ENCODE measurements at places on chromosomes 12 and 14.

DNA sequence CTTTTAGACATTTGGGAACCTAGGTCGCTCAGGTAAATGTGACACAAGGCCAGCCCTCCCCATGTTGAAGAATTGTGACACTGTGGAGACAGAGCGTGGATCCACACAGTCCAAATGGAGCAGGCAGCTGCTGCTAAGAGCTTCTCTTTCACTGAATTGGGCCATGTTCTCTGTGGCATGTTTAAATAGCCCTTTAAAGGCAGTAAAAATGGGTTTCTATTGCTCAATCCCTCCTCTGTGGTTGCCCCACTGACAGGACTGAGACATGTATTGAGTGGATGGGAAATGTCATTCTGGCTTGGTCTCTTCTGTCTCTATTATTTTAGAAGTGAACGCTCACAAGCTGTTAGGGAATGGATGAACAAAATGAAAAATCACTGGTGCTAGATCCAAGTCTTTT, 84.0 kb upstream of the PRICKLE1 start:
- DNase-seq: no peak

- DNase-seq: no peak
Observed at GRCh38 chr14:79971330-79971729, 240.0 kb downstream of the DIO2 start.

GRCh38 chr14:23941230-23941629, 12.3 kb upstream of the DHRS4 start:
- no peak for DNase-seq

GRCh38 chr12:113052326-113052725, 4.2 kb upstream of the DTX1 start:
- no peak for DNase-seq

GRCh38 chr12:58959639-58960300, 39.5 kb upstream of the LRIG3 start:
- no peak for DNase-seq

GRCh38 chr12:70355972-70356371, 10.1 kb upstream of the KCNMB4 start:
- no peak for DNase-seq

DNA sequence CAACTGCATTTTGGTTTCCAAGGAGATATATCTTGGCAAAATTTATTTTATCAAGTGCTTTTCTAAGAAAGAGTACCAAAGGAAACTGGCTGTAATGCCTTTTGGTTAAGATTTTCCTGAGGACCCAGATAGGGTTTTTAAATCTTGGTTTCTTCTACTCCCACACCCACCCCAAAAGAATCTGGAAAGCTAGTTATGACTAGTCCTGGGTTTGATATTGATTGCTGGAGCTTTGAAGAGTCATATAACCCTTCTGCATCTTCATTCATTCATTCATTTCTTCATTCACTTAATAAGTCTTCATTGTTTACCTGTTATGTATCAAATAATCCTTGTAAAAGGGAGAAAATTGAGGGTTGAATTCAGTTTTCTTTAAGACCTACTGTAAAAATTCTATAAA, 425.2 kb downstream of the PCNX1 start:
- no peak for DNase-seq

- DNase-seq: peak; percentile 47
Observed at GRCh38 chr12:11719678-11720099, 70.2 kb downstream of the ETV6 start.

DNA sequence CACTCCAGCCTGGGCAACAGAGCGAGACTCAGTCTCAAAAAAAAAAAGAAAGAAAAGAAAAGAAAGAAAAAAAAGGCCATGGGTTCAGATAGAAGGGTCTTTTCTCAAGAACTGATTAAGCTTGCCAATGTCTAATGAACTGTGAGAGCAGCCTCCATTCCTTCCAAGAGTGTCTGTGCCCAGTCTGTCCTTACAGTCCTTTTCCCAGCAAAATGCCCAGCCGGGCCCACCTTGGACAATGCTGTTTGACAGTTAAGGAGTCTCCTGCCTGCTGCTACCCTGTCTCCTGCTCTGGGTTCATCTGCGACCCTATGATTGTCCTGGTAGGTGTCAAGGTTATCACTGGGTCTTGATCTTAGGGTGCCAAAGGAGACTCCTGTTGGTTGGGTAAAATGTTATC, 21.4 kb downstream of the SYNE3 start:
- DNase-seq: no peak

DNA sequence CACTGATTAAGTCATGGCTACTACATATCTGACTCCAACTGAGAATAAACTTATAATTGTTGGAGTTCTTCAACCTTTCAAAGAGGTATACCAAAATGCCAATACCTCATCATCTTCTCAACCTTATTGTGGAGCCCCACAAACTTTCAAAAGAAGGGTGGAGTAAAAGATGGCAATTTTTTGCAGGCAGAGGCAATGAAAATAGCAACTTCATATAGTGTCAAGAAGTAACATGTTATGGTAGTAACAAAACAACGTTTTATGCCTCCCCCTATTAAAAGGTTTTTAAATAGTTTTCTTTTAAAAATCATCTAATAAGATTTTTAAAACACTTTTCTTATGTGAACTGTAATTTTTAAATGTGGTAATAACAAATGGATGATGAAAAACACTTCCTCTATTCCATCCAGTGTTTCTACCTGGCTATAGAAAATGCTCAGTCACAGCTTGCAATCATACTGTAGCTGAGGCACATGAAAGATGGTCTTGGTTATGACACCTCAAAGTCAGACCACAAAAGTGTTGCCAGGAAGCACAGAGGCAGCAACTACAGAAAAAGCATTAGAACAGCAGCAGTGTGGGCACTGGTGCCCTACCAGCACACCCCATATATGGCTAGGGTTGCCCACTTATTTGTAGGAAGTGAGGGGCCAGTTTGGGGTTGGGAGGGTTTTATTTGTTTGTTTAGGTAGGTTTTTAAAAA, 7.0 kb downstream of the PPP1R12A start:
- no peak for DNase-seq

DNA sequence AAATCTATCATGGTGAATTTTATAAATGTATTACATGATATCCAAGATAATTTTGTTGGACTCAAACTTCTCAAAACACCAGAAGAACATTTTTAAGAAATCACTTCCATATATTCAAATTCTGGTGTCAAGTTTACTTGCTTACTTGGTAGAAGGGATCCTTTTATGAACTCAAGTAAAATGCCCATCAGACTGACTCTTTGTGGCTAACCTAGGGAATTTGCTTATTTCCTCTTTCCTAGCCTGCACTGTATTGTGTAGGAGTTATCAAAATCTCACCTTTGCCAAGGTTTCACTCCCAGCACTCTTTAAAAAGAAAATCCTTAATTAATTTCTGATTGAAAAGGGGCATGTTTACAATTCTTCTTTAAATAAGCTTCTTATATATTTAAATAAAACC, 196.5 kb downstream of the DUSP6 start:
- DNase-seq: no peak

All from globus pallidus (tissue), 1 donor.